ENCODE measurements at places on chromosomes 7 and 10. TPM values are rescaled to one million over a fixed set of nuclear protein-coding genes. Genes with fewer than 3 reads are reported as not detected.

The CCDC7 gene
- 5.5 TPM for polyA plus RNA-seq

The OR2A42 gene
- 1.5 TPM for polyA plus RNA-seq

The SRPK2 gene
- 55.3 TPM for polyA plus RNA-seq

The GPR15LG gene
- not detected for polyA plus RNA-seq

The ODAD2 gene
- polyA plus RNA-seq = 1.4 TPM

The SORCS3 gene
- polyA plus RNA-seq = 2.6 TPM

The SMURF1 gene
- polyA plus RNA-seq = 15.9 TPM

The C10orf53 gene
- 0.13 TPM for polyA plus RNA-seq

The SEMA3E gene
- 1.8 TPM for polyA plus RNA-seq

The GNAT3 gene
- not detected for polyA plus RNA-seq

The DENND2A gene
- 37.4 TPM for polyA plus RNA-seq

The DGKI gene
- polyA plus RNA-seq = 1.4 TPM

The NODAL gene
- 0.38 TPM for polyA plus RNA-seq

The ADAM12 gene
- polyA plus RNA-seq = 27.1 TPM

The ESYT2 gene
- polyA plus RNA-seq = 47.7 TPM

The VWA2 gene
- polyA plus RNA-seq = 1.7 TPM

The IL15RA gene
- polyA plus RNA-seq = 1.8 TPM

The ADD3 gene
- polyA plus RNA-seq = 280 TPM

The FAM25C gene
- not detected for polyA plus RNA-seq

The NPC1L1 gene
- polyA plus RNA-seq = 2.1 TPM

The PLXDC2 gene
- polyA plus RNA-seq = 32.4 TPM

The LRRD1 gene
- polyA plus RNA-seq = 0.17 TPM

The OR2A12 gene
- polyA plus RNA-seq = not detected

The MNX1 gene
- not detected for polyA plus RNA-seq

The CCDC71L gene
- polyA plus RNA-seq = 8.7 TPM

The PTPRN2 gene
- polyA plus RNA-seq = 6.8 TPM

The FOXL3 gene
- polyA plus RNA-seq = not detected

The SPDYE2B gene
- polyA plus RNA-seq = 1.4 TPM

The PPP1R3C gene
- 40.9 TPM for polyA plus RNA-seq

The GPC2 gene
- polyA plus RNA-seq = 6.3 TPM

All from right renal cortex interstitium (tissue), 3 donors.